ENCODE measurements at places on chromosomes 5 and 9. TPM values are rescaled to one million over a fixed set of nuclear protein-coding genes. Genes with fewer than 3 reads are reported as not detected.

Gene PCAT7
- 0.59 TPM for total RNA-seq

Gene SLC9A3
- 2.0 TPM for total RNA-seq

Gene DBH
- total RNA-seq, result not detected

Gene ZNF618
- total RNA-seq, result 1.8 TPM

Gene IFNA21
- not detected for total RNA-seq

Gene TOR1A
- total RNA-seq, result 33.6 TPM

Gene ISOC1
- total RNA-seq, result 25.7 TPM

Gene CBY3
- total RNA-seq, result 0.39 TPM

Gene CNTNAP3B
- 8.1 TPM for total RNA-seq

Gene IL7R
- 0.90 TPM for total RNA-seq

Gene KLF4
- 5.2 TPM for total RNA-seq

Gene SMIM27
- total RNA-seq, result 14.3 TPM

Gene PCDHB16
- total RNA-seq, result 1.8 TPM

Gene LAMC3
- 16.4 TPM for total RNA-seq

Gene GKAP1
- 5.2 TPM for total RNA-seq

Gene ECM2
- not detected for total RNA-seq

Gene GMCL2
- not detected for total RNA-seq

Gene STPG3
- 0.26 TPM for total RNA-seq

Gene SV2C
- total RNA-seq, result not detected

Gene MLANA
- not detected for total RNA-seq

Measured in Panc1 (cell line).